ENCODE measurements at places on chromosomes 13 and 19.

- DNase-seq = no peak
Observed at GRCh38 chr13:105904034-105904742, 631.3 kb downstream of the EFNB2 start.

- no peak for DNase-seq
Observed at GRCh38 chr19:15038294-15038693, 11.0 kb upstream of the CASP14 start.

DNA sequence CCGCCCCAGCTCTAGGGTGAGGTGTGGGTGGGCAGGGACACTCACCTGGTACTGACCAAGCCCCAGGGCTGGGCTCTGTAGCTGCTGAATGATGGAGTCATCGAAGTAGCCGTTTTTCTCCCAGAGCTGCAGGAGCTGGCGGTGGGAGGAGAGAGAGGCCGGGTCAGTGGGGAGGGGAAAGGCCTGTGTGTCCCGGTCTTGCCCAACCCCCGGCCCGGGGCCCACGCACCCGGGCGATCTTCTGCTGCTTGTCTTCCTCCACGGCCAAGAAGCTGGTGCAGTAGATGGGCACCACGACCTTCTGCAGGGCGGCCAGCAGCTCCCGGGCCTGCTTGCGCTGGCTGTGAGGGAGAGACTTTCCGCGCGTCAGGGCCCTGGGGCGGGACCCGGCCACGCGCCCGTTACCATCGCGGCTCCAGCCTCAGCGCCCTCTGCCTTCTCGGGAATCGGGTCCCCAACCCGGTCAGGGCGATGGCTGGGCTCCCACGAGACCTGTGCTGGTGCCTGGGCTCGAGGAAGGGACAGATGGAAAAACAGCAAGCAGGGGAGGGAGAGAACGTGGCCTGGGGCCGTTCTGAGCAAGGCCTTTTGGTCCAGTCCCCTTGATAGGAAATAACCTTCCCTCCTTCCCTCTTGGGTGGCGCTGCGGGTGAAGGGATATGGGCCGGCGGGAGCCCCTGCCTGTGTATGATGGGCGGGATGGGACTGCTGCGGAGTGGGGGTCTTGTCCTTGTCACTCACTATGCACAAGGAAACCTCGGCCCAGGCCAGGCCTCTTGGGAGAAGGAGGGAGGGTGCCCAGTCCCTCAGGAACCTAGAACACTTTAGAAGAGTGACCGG is 11.5 kb downstream of the CHERP start:
- DNase-seq = no peak

DNA sequence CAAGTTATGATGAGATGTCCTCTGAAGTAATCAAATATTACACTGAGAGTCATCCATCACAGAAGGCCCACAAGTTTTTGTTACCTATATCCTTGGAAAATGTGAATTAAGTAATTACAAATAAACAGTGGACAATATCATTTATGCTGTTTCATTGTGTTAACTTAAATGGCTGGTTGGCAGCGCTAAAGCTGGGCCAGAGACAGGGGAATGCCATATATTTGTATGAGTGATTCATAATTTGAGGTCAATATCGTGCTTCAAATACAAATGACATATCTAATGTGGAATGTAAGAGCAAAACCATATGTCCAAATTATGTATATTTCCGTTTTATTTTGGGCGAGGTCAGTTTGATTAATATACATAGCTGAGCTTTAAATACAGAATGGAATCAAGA is 1556.2 kb downstream of the SLITRK5 start:
- no peak for DNase-seq

DNA sequence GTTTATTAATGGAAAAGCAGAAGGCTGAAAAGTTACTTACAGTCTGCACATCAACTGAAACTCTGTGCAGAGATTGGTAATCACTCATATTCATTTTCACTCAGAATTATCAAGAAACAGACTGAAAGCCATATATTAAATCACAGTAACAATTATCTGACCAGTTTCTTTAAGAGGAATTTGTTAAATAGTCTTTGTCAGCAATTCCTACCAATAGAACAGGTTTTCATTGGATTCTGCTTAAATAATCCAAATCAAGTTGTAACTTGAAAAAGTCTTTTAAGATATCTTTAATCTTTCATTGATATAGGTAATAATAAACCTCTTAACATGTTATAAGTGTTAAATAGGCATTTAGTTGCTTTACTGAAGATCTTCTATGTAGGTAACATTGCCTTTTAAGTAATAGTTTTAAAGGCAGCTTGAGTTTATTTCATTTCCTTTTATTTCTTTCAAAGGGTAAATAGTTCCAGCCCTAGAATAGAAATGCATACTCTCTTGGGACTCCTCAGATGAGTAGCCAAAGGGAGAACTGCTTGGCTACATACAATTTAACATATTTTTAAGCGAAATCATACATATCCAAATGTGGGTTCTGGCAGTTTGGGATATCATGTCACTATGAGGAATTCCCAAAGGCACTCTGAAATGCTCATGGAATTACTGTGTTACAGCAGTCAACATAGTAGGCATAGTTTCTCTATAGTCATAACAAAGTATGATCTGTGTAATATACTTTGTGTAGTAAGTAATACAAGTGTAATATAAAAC is 326.0 kb upstream of the SPRY2 start:
- no peak for DNase-seq

DNA sequence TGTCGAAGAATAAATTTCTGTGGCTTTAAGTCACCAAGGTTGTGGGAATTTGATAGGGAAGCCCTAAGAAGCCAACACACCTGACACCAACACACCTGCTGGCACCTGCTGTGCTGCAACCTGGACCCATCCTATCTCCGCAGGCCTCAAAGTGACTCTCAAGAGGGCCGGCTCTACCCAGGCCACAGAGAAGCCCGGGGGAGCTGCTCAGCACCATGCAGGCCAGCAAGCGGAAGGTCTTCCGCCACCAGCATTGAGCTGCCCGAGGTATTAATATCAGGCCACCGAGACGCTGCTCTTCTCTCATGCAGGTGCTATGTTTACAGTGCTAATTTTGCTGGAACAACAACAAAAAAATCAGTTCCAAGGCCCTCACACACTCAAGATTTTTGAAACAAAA is 32.2 kb upstream of the CD33 start:
- no peak for DNase-seq

- DNase-seq = no peak
Observed at GRCh38 chr13:94050686-94051085, 428.8 kb downstream of the DCT start.

- no peak for DNase-seq
Observed at GRCh38 chr19:1360818-1361461, 22.8 kb upstream of the NDUFS7 start.

DNA sequence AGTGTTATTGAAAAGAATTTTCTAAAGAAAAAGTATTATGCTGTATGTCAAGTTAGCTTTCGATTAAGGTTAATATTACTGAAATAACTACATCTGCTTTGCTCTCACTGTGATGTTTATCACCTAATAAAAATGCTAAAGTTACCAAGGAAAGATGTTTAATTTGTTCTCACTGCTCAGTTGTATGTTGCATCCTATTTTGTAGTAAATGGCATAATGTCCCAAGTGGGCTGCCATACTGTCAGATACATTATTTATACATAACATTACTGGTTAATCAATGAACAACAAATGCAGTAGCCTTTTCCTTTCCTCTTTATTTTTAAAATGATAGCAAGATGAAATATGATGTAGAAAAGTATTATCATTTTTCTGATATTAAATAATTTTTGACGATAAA is 226.3 kb upstream of the DACH1 start:
- no peak for DNase-seq

DNA sequence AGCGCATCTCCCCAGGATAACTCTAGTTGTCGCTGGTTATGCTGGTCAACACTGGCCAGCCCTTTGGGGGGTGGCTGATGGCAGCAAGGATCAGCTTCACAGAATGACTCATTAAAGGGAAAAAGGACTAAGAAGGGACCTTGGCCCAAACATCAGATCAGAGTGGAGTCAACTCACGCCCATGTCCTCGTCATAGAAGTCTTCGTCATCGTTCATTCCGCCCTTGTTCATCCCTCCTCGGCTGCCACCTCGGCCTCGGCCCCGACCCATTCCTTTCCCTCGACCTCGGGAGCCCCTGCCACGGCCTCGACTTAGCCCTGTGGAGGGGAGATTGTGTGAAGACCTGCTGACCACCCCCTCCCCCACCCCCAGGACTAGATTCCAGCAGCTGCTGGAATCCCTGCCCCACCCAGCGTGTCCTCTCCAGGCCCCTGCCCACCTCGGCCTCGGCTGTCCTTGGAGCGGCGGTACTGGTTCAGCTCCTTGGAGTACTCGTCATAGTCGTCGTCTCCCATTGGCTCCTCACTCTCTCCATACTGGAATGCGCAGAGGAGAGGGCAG is 28.6 kb downstream of the ZC3H4 start:
- no peak for DNase-seq

DNA sequence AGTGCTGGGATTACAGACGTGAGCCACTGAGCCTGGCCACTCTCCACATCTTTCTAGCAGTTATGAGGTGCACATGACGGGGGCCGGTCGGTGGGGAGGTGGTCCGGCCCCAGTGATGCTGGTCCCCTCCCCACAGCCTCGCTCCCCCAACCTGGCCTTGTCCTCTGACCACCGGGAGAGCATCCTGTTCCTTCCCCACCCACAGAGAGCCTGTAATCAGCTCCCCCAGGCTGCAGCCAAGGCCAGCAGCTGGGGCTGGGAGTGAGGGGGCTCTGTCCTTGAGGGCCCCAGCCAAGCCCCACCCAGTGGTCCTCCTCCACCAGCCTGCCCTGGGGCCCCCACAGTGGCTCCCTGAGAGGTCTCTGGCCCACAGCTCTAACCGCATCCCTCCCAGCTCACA is 3.0 kb upstream of the INSL3 start:
- DNase-seq = no peak

- no peak for DNase-seq
Observed at GRCh38 chr19:51122112-51122981, 2.4 kb upstream of the SIGLEC9 start.

DNA sequence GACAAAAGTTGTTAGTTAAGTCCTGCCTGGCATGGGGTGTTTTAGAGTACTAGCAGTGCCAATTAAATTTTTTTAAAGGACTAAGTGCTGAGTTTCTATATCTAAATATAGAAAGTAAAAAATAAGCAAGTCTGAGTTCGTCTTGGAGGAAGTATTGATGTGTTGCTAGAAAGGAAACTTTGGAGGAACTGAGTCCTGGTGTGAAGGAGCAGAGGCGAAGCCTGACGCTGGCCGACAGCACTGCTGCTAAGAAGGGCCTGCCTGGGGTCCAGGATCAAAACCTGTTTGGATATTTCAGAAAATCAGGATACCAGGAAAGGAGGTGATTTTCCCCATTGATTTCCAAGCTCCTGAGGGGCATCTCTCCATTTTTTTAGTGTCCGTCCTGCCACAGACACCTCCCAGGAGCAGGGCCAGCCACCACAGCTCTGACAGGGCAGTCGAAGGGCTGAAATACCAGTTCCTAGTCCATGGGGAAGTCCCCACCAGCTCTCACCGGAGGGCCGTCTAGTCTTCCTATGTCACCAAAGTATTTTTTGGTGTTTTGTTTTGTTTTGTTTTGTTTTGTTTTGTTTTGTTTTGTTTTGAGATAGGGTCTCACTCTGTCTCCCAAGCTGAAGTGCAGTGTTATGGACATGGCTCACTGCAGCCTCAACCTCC is 38.2 kb upstream of the NPAS1 start:
- no peak for DNase-seq
